ENCODE measurements at places on chromosomes 11 and 22.
A peak's percentile ranks its signal among the peaks of the same experiment; 100 is the strongest.

- DNase-seq, result no peak
Observed at GRCh38 chr11:107592231-107592590, 1.3 kb downstream of the ELMOD1 start.

- DNase-seq, result no peak
Observed at GRCh38 chr11:128291007-128291406, 296.4 kb downstream of the ETS1 start.

GRCh38 chr11:115764176-115764575 lies 260.0 kb upstream of the CADM1 start:
- DNase-seq, result no peak

GRCh38 chr11:35992548-35992947 lies 48.7 kb downstream of the LDLRAD3 start:
- no peak for DNase-seq

- DNase-seq, result no peak
Observed at GRCh38 chr22:50730941-50731661, 6.9 kb upstream of the ACR start.

- peak; percentile 37 for DNase-seq
Observed at GRCh38 chr22:32024796-32025195, 18.3 kb upstream of the SLC5A1 start.

DNA sequence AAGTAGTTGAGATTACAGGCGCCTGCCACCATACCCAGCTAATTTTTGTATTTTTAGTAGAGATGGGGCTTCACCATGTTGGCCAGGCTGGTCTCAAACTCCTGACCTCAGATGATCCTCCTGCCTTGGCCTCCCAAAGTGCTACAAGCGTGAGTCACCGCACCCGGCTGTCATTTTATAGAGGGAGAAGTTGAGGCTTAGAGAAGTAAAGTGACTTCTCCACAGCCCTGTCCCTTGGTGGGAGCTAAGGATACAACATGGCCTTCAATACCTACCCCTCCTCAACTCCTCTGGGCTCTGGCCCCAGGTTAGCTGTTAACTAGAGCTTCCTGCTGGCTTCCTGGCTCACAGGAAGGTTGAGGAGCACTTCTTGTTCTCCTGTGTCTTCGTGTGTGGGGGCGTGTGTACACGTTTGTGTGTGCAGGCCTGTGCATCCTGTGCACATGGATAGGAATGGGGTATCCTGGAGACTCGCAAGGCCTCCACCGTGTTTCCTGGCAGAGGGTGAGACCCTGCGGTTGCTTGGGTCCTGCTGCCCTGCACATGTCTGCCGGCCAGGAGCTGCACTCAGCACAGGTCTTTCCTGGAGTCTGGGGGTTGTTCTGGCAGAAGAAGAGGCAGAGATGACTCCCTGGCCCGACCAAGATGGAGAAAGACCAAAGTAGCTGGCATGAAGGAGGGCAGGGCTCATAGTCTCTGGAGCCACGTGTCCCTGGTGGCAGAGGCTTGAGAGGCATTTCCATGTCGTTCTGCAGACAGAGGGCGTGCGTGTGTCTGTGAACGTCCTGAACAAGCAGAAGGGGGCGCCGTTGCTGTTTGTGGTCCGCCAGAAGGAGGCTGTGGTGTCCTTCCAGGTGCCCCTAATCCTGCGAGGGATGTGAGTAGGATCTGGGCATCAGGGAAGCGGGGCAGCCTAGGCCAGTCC lies 2.4 kb downstream of the SIDT2 start:
- no peak for DNase-seq

DNA sequence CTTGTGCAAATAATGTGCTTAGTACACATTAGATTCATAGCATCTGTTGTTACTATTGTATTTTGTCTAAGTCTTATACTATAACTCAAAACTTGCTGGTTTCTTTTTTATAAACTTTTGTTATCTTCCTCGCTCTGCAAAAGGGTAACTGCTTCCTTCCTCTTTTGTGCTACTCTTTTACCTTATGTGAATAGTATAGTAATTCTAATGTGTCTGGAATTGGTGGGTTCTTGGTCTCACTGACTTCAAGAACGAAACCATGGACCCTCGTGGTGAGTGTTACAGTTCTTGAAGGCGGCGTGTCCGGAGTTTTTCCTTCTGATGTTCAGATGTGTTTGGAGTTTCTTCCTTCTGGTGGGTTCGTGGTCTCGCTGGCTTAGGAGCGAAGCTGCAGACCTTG lies 563.1 kb upstream of the LUZP2 start:
- no peak for DNase-seq

DNA sequence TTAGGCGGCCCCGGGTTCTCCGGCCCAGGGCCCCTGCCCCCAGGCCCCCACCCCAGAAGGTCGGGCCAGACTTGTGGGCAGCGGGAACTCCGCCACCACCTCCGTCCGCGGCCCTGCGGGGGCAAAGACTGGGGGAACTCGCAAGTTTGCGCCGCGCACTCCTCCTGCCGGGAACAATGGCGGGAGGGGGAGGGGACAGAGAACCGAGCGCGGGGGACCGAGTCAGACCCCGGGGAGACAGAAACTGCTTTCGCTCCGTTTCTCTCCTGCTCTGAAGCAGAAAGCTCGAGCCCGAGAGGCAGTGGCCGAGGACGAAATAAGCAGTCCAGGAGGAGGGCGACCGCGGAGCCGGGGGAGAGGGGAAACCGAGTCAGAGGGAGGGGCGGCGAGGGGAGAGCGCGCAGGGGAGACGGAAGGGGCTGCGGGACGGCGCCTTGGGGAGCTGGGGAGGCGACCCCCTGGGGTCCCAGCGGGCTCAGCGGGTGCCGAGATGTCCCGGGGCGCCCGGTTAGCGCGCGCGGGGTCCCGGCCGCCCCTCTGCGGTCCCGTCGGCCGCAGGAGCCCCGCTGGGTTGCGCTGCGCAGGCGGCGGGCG lies 555 bp downstream of the TP53I11 start:
- no peak for DNase-seq

GRCh38 chr22:30875481-30876215 lies 92.9 kb downstream of the MORC2 start:
- DNase-seq, result no peak

DNA sequence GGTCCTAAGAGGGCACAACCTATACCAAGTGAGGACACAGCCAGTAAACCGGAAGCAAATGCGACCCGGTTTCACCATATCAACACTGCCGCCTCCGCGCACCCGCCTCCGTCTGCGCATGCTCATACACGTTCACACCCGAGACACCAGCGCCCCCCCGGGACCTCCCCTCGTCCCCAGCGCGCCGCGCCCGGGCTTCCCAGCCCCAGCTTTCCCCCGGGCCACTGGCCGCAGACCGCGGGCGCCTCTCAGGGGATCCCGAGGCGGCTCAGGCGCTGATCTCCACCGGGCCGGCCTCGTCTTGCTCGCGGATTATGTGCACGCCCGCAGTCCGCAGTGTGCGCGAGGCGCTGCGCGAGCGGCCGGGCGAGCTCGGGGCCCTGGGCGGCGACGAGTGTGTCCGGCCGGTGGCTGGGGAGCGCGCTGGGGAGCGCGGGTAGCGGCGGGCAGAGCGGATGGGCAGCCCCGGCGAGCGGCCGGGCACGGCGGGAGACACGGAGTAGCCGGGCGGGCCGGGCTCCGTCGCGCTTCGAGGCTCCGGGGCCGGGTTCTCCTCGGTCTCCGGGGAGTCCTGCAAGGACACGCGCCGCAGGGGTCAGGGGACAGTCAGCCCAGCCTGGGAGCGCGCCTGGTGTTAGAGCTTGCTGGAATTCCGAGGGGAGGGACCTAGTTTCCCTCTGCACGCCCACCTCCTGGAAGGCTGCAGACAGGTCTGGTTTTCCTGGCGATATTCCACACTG lies 2.0 kb downstream of the HEPN1 start:
- no peak for DNase-seq

GRCh38 chr22:37329238-37330140 lies 47.2 kb downstream of the CYTH4 start:
- peak; percentile 44 for DNase-seq

- no peak for DNase-seq
Observed at GRCh38 chr11:75982309-75982708, 167.3 kb downstream of the UVRAG start.

DNA sequence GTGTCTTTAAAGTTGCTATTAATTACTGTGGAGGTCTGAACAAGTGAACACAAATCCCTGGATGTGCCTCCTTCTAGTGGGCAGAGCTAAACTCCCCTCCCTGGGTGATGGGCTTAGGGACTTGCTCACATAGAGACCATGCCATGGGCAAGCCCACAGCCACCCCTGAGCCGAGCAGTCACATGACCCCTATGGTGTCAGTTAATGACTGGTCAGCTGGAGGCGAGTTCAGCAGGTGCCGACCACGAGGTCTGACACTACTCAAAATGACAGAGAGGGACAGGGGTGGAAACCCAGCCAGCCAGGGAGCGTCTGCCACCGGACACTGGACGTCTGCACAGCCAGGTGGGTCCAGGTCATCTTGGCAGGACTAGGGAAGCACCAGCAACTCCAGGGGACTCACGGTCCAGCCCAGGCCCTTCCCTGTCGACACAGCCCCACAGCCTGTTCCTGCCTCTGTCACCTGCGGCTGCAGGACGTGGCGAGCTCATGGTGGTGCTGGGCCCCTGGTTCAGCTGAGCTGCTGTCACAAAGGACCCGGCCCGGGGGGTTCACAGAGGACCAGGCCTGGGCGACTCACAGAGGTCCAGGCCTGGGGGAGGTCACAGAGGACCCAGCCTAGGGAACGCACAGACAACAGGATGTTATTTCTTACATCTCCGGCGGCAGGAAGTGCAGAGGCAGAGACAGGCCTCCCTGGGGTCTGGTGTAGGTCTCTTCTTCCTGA lies 135.0 kb downstream of the BRD1 start:
- DNase-seq, result no peak

DNA sequence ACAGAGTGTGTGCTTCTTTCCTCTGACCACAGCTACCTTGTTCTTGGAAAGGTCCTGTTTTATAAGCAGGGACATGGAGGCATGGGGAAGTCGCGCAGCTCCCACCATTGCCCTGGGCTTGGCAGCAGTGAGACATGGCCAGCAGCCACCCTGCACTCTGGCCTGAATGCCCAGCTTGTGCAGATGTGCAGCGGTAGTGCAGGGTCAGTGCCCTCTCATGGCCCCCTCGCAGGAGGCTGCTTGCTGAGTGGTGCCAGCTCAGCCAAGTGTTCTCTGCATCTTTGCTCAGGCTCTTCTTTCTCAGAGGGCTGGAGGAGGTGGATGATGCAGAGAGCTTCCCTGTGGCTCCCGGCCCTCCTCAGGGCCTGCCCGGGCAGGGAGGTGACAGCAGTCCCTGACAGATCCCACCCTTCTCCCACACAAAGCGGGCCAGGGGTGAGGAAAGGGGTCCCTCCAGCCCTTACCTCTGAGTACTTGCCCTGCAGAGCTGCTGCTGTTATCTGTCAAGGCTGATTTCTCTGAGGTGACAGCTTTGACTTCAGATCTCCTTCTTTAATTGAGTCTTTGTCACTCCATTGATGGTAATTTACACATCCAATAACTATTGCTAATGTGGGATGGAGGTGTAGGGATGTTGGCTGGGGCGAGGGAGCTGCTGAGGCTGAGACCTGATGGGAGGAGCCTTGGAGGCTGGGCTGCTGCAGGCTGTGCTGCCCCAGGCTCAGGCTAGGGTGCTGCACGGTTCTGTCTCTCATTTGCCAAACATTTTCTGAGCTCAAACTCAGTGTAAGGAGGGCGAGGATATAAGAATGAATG lies 47.4 kb upstream of the B3GAT1 start:
- DNase-seq, result no peak

DNA sequence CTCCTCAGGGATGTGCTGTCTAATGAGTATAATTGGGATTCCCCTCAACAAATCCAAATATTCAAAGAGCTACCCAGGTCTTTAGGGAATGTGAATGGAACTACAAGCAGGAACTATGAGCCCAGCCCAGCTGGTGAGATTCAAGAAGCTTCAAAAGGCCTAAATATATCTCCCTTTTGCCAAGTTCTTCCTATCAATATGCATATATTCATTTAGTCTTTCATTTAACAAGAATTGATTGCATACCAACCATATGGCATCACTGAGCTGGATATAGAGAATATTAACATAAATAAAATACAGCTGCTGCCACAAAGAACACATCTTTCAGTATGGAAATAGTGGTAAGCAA lies 58.9 kb upstream of the PRSS23 start:
- no peak for DNase-seq

- no peak for DNase-seq
Observed at GRCh38 chr22:38177044-38177443, 4.6 kb downstream of the PLA2G6 start.

Data from RCC 7860 (cell line).